ENCODE measurements at places on chromosomes 4 and X.

- DNase-seq: peak; percentile 59
Observed at GRCh38 chrX:129115104-129115503, 408.2 kb downstream of the SMARCA1 start.

GRCh38 chr4:77927991-77928925 is 65.6 kb downstream of the MRPL1 start:
- no peak for DNase-seq

DNA sequence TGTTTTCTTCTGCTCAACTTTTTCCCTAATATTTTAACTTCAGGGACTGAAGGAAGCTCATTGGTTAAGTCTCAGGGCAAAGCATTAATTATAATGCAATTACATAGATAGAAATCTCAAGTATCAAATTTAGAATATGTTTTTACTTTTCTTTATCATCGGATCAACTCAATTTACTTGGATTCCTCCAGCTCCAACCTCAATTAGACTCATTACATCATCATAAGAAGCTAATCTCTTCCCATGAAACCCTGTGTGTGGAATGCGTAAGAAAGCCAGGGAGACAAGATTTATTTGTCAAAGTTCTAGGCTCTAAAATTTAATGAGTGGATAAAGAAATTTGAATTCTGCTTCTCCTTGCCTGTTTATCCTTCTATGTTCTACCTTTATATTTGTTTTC is 918.4 kb downstream of the ADGRL3 start:
- DNase-seq: no peak

DNA sequence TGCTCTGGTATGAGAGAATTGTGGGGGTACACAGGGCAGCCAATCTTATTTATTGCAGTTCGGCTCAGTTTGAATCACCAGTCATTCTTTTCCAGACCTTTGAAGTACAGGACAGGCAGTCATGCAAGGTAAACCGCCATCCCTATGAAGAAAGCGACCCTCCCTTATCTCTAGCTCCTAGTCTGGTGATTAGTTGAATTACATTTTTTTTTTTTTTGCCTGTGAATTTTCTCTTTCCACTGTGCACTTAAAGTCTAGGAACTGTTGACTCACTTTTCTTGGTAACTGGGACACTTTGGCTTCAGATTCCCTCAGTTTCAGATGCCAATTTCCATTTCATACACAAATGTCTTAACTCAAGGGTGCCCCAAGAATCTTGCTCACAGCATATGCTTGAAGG is 82.4 kb upstream of the FAM9C start:
- no peak for DNase-seq

DNA sequence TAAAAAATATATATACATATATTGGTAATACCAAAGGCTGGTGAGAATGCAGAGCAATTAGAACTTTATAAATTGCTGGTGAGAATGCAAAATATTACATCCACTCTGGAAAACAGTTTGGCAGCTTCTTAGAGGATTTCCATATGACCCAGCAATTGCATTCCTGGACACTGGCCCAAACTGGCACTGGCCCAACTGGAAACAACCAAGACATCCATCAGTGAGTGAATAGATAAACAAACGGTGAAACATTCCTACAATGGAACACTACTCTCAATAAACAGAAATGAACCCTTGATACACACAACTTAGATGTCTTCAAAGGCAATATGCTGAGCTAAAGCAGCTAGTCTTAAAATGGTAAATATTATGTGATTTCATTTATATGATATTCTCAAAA is 524.2 kb downstream of the IQCM start:
- DNase-seq: no peak

GRCh38 chr4:74190332-74190731 is 32.4 kb downstream of the MTHFD2L start:
- DNase-seq: no peak

- DNase-seq: no peak
Observed at GRCh38 chr4:19883841-19884240, 367.9 kb upstream of the SLIT2 start.

DNA sequence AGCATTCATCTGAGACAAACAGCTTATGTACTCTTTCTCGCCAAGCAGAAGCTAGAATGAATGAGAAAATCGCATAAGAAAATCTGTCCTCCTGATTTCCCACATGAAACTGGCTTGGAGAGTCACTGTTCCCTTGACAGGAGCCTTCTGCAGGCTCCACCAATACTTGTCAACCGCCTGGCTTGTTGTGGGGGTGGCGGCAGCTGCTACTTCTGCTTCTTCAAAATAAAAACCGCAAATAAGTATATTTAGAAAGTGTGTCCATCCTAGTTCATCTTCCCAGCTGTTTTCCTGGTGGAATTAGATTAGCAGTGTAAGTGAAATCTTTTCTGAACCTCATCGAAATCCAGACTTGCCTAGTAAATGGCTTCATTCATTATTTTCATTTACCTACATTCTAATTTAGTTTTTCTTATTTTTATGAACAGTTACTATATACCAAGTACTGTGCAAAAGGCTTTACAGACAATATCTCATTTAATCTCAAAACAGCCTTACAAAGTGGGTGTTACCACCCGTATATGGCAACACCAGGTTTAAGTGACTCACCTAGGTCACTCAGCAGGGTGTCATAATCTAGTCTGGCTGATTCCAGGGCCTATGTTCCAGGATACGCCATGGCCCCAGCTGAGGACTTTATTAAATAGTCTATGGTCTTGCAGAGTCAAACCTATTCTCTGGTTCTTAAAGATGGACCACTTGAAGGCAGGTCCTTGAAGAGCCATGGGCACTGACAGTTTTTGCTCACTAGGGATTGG is 104.6 kb upstream of the IGFBP7 start:
- no peak for DNase-seq

All from NAMALWA (cell line).